Activated naive CD4-positive, alpha-beta T cell treated with anti-CD3 and anti-CD28 coated beads for 36 hours (primary cell): ENCODE measurements at places on chromosomes 3 and 15. TPM values are rescaled to one million over a fixed set of nuclear protein-coding genes. Genes with fewer than 3 reads are reported as not detected.

- no peak for DNase-seq
These were observed 274.9 kb upstream of the DCBLD2 start for GRCh38 chr3:99176169-99176964.

Gene GXYLT2
- not detected for total RNA-seq

- no peak for DNase-seq
These were observed 170.2 kb downstream of the ALDH1A2 start for GRCh38 chr15:57895291-57895690.

- no peak for DNase-seq
These were observed 46.5 kb upstream of the PLXND1 start for GRCh38 chr3:129653019-129653418.

DNA sequence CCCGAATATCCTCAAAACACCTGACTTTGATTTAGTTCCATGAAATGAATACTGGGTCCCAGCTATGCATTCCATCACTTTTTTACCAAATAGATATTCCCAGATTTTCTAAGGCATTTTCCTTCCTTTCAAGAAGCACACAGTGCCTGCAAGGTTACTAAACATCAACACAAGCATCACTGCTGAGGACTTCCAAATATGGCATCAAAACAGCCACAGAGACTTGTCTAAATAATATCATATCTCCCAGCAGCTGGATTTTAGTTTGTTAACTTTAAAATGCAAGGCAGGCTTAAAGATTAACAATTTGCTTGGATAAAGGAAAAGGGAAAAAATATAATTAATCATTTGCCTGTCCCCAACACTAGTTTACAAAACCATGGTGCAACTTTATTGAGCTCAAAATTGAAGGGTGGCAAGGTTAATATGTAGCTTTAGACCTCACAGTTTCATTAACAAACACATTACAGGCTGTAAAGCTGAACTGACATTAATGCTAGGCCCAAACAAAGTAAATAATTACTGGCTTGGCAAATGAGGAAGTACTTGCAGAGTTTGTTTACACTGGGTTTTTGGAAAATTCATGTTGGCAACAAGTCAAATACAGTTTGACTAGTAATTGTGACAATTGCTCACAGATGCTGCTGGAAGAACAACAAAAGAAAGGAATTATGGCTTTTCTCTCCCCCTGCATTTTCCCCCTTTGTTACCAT lies 401.7 kb upstream of the CDIN1 start:
- DNase-seq = no peak

- DNase-seq = no peak
These were observed 2.7 kb downstream of the RBM6 start for GRCh38 chr3:49942651-49943050.
